ENCODE measurements at places on chromosomes 5 and 9. TPM values are rescaled to one million over a fixed set of nuclear protein-coding genes. Genes with fewer than 3 reads are reported as not detected.

Gene SPATA31A3
- total RNA-seq: not detected

Gene GMCL2
- not detected for total RNA-seq

Gene GADD45G
- total RNA-seq: 13.3 TPM

- H3K36me3 ChIP-seq: no peaks in the 10 kb centered on the region
- no peak overlapping the region for H3K4me3 ChIP-seq
- H3K27ac ChIP-seq: no peak overlapping the region
- no peaks in the 10 kb centered on the region for H3K27me3 ChIP-seq
- no peak for DNase-seq
Observed at GRCh38 chr5:21140987-21141386, 1153.0 kb upstream of the CDH18 start.

GRCh38 chr5:53087621-53088121 is 21.9 kb downstream of the MOCS2 start:
- no peaks in the 10 kb centered on the region for H3K27me3 ChIP-seq
- peak overlapping the region; percentile 58 for H3K27ac ChIP-seq
- peak overlapping the region; percentile 27 for H3K4me3 ChIP-seq
- DNase-seq: no peak
- H3K36me3 ChIP-seq: no peaks in the 10 kb centered on the region
- H3K4me1 ChIP-seq: peaks cover 23% of the 10 kb centered on the region

DNA sequence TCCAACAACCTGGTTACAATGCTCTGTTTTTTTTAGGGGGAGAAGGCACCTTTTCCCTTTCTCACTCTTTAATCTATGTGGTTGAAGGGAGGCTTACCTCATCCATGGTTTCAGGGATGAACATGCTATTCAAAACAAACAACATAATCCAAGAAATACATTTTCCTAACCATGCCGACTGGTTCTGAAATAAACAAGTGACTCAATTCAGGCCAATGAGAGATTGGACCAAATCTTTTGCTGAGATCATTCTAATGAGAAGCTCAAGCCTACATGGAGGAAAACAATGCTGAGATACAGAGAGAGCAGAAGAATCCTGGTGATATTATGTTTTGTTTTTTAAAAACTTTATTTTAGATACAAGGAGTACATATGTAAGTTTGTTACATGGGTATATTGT is 46.8 kb upstream of the ELL2 start:
- no peaks in the 10 kb centered on the region for H3K4me1 ChIP-seq
- H3K36me3 ChIP-seq: no peaks in the 10 kb centered on the region
- no peak for DNase-seq
- no peak overlapping the region for H3K27ac ChIP-seq
- H3K27me3 ChIP-seq: no peaks in the 10 kb centered on the region
- no peak overlapping the region for H3K4me3 ChIP-seq

DNA sequence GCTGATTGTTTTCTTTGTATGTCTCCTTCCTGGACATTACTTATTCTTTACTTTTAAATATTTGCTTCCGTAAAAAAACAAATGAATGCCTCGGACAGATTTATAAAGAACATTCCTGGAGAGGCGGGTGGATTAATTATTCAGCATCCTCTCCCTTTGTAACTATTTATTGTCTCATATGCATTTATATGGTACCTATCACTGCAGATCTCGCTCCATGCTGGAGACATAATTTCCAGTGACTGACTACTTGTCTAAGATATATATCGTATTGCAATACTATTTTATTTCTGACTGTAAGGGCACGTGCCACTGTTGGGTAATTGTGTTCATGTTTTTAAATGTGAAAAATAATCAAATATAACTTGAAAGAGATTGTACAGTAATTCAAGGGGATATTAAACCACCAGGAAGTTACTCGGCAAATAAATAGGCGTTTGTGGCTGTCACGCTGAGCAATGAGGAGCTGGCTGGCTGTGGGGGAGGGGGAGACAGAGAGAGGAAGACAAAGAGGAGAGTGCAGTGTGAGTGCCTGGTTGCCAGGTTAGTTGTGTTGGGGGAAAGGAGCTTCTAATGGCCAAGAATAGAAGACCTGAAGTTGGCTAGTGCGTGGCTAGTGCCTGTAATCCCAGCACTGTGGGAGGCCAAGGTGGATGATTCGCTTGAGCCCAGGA is 131.8 kb upstream of the GABRP start:
- H3K4me3 ChIP-seq: no peak overlapping the region
- peak overlapping the region; percentile 86 for H3K27ac ChIP-seq
- H3K36me3 ChIP-seq: no peaks in the 10 kb centered on the region
- peaks cover 7% of the 10 kb centered on the region for H3K27me3 ChIP-seq
- H3K4me1 ChIP-seq: peaks cover 13% of the 10 kb centered on the region

- DNase-seq: no peak
- no peak overlapping the region for H3K4me3 ChIP-seq
- H3K27ac ChIP-seq: no peak overlapping the region
- H3K36me3 ChIP-seq: no peaks in the 10 kb centered on the region
Observed at GRCh38 chr5:174251305-174252000, 205.9 kb downstream of the NSG2 start.

GRCh38 chr5:83715236-83716065 is 5.2 kb downstream of the HAPLN1 start:
- H3K27me3 ChIP-seq: peaks cover 7% of the 10 kb centered on the region
- no peak overlapping the region for H3K4me3 ChIP-seq
- no peaks in the 10 kb centered on the region for H3K36me3 ChIP-seq
- peaks cover 18% of the 10 kb centered on the region for H3K4me1 ChIP-seq
- no peak overlapping the region for H3K27ac ChIP-seq

- DNase-seq: no peak
- peak overlapping the region; percentile 38 for H3K4me3 ChIP-seq
- H3K36me3 ChIP-seq: no peaks in the 10 kb centered on the region
- peaks cover 13% of the 10 kb centered on the region for H3K4me1 ChIP-seq
- H3K27ac ChIP-seq: no peak overlapping the region
- no peaks in the 10 kb centered on the region for H3K27me3 ChIP-seq
Observed at GRCh38 chr5:134127376-134127861, 12.9 kb downstream of the TCF7 start.
